NB4 (cell line): ENCODE measurements at places on chromosomes 12 and 14.

- DNase-seq = peak; percentile 93
Observed at GRCh38 chr12:93089805-93090569, 160.9 kb upstream of the EEA1 start.

GRCh38 chr12:105278043-105278697, 42.2 kb upstream of the APPL2 start:
- peak; percentile 22 for DNase-seq

GRCh38 chr12:10331642-10332239, 24.1 kb downstream of the KLRD1 start:
- peak; percentile 67 for DNase-seq

GRCh38 chr14:25032092-25032784, 17.7 kb downstream of the STXBP6 start:
- DNase-seq = peak; percentile 12

DNA sequence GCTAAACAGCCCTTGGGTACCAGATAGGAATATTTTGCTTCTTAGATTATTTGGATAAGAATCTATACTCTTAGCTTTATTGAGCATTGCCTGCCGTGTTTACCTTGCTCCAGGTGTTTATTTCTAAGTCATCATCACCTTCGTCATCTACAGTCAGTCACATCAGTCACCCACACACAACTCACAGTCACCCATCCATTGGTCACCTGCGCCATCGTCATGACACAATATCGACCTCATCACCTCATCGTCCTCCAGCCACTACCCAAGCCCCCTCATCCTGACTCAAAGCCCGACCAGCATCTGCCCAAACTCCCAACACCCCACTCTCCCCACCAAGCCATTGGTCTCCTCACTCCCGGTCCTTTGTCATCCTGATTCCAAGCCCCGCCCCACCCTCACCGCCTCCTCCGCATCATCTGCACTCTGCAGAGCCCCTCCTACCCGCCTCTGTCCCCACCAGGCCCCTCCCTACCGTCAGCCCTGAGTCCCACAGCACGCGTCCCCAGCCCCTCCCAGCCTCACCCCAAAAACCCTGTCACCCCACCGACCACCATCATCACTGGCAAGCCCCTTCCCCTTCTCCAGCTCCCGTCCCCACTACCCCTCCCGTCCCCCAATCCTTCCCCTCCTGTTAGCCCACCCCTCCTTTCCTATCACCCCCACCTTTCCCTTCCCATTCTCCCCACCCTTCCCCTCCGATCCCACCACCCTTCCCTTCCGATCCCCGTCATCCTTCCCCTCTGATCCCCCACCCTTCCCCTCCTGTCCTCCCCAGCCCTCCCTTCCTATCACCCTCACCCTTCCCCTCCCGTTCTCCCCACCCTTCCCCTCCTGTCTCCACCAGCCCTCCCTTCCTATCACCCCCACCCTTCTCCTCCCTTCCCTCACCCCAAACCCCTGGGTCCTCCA, 9.8 kb downstream of the DLK1 start:
- DNase-seq = no peak

DNA sequence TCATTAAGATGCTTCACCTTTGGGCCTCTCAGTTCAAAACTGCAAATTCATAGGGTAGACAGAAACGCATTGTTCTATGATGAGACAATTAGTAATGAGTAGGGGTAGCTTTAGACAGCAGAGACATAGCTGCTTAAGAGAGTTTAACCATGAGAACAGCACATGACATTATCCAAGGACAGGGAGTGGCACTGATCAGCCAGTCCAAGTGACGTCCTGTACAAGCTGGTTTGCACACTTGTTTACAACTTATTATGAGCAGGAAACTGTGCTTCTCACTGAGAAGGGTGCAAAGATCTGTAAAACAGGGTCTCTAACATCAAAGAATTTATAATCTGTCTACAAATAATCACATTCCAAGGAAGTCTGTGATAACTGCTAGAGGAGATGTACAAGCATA, 11.2 kb upstream of the SRSF5 start:
- no peak for DNase-seq

GRCh38 chr12:56172839-56173238, 14.7 kb downstream of the MYL6 start:
- no peak for DNase-seq

DNA sequence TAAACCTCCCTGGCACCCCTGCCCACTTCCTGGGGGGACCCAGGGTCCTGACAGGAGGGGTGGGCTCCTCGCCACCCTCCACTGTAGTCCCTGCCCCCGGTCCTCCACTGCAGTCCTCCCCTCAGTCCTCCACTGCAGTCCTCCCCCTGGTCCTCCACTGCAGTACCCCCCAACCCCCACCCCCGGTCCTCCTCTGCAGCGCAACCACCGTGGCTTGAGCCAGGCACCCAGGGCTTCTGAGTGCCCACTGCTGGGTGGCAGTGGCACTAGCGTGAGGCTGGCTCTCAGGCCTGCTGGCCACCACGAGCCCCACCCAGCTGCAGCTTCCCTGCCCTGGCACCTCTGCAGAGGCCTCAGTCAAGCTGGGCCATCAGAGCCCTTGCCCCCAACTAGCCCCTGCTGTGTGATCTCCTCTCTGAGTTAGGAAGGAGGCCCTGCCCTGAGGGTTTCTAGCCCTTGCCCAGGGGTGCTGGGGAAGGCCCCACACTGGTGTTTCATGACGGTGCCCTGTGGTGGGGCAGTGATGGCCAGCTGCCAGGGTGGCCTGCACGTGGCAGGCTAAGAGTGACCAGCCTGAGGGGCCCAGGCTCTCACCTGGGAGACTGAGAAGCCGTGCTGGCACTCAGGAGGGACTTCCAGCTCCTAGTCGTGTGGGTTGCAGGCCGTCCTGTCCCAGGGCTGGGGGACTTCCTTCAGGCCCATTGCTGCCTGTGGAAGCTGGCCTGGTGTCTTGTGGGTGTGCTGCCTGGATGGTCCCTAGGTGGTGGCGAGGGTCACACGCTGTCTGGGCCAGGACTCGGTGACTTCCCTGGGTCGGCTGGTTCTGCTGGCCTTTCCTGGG, 9.7 kb downstream of the CEP170B start:
- DNase-seq = no peak

DNA sequence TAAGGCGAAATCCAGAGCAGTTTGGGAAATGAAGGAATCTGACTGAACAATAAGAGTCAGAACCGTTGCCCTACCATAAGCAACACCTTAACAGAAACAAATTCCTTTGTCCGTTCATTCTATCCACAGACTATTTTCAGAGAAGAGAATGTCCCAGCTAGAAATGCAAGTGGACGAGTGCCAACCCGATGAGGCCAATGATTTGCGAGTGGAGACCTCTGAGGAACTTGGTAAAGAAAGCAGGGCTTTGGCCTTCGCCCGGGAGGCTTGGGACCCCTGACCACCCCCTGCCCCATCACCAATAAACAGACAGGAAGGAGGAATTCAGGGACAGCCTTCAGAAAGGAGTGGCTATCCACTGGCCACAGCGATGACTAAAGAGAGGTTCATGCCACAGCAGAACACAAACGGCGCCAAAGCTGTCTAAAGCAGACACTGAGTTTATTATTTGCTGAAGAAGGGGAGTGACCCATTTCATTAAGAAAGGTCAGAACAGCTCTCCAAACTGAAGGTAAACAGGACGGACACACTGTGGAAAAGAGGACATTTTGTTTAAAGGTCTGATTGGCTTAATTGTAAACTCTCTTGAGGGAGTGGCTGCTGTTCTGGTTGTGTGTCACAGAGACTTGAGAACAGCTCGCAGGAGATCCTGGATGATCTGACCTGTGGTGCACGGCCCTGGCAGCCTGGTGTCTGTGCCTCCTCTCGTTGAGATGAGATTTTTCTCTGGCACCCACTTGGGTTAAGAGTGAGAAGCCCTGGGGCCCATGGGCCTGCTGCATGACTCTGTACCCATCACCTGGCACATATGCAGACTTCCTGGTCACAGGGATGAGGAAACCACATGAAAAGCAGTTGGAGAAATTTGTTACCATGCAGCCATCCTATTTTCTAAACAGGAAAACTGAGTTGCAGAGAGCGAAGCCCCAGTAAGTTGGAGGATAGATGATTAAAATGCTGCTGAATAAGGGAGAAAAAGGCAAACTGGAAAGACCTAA, 142.0 kb upstream of the PZP start:
- DNase-seq = no peak

DNA sequence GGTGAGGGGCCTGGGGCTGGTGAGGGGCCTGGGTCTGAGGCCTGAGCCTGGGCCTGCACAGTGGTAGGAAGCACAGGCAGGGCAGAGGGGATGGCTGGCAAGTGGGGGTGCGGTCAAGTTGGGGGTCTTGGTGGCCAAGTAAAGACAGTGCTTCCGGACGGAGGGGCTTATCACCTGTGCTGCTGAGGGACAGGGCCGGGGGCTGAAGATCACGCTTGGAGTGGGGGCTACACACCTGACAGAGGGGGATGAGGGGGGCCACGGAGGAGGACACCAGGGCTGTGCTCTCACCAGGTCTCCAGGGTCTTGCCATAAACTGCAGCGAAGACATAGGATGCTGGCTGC, 12.2 kb downstream of the TEDC1 start:
- no peak for DNase-seq
